ENCODE measurements at places on chromosomes 5 and 9.

- no peak for DNase-seq
Observed at GRCh38 chr5:174173766-174174165, 128.3 kb downstream of the NSG2 start.

DNA sequence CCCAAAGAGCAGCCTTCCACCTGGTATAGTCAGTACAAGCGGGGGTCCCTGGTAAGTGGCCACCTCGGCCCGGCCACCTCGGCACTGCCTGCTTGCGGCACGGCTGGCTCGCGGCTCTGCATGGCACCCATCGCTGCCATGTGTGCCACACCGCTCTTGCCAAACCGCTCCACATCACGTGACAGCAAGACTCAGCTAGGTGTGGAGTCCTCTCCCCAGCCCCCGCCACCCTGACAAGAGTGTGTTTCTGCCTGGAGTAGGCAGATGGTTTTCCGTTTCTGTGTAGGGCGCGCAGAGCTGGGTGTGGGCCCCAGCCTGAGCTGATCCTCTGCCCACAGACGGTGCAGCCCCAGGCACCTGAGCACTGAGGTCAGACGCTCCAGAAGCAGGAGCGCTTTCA lies 50.5 kb upstream of the FCN2 start:
- DNase-seq: no peak

DNA sequence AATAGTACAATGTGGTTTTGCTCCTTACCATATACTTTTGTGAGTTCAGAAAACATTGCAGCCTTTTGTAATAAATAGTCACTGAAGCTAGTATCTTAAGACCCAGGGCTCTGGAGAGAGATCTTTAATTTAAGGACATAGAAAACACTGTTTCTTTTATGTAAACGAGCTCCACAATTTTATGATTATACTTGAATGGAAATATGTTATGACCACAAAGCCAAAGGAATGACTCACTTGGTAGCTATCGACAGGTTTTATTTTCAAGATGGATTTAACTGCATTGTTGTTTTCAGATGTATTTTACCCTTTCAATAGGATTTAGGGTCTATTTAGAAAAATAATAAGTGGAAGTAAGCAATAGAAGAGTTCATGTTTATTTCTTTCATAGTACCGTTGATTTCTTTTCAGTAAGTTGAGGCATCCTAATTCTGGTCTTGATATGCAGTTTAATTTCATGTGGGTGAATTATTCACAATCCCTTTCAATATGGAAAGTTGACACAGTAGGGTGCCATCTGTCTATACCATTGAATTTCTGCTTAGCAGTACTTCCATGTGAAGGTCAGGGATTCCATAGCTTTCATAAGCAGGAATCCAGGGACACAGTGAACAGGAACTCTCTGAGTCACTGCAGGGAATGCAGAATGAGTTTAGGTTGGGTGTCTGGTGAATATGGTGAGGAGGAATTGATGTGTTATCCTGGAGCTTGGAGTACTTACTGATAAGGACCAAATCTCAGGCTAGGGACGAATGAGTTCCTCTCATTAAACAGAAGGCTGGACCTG lies 157.6 kb downstream of the CD180 start:
- DNase-seq: no peak

DNA sequence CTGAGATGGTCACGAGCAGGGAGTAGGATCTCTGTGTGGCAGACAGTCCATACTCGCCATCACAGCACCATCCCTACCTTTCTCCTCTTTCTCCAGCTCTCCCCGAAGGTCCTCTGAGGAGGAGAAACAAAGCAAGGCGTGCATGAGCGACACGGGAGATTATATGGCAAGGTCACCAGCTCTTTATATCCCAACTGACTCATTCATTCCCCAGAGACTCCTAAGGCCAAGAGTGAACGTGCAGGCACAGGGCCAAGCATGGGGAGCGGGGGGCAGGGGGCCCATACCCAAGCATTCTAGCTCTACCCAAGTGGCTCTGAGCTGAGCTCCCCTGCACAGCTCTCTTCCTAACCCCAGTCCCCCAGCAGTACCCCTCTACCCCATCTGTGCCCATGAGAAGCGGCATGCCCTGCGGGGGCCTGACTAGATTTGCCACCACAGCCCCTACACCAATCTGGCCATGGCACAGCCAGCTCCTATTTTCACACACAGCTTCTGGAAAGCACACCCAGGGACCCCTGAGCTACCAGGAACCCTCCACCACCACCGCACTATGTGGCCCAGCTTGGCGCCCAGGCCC lies 6.8 kb downstream of the TRIM7 start:
- no peak for DNase-seq

- DNase-seq: no peak
Observed at GRCh38 chr5:141513627-141514329, 24.9 kb downstream of the PCDHGC5 start.

DNA sequence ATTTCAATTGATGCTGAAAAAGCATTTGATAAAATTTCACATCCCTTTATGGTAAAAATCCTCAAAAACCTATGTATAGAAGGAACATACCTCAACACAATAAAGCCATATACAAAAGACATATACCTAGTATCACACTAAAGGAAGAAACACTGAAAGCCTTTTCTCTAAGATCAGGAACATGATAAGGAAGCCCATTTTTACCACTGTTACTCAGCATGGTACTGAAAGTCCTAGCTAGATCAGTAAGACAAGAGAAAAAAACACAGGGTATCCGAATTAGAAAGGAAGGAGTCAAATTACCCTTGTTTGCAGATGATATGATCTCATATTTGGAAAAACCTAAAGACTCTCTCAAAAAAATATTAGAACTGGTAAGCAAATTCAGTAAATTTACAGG lies 350.2 kb upstream of the PDE4D start:
- no peak for DNase-seq

DNA sequence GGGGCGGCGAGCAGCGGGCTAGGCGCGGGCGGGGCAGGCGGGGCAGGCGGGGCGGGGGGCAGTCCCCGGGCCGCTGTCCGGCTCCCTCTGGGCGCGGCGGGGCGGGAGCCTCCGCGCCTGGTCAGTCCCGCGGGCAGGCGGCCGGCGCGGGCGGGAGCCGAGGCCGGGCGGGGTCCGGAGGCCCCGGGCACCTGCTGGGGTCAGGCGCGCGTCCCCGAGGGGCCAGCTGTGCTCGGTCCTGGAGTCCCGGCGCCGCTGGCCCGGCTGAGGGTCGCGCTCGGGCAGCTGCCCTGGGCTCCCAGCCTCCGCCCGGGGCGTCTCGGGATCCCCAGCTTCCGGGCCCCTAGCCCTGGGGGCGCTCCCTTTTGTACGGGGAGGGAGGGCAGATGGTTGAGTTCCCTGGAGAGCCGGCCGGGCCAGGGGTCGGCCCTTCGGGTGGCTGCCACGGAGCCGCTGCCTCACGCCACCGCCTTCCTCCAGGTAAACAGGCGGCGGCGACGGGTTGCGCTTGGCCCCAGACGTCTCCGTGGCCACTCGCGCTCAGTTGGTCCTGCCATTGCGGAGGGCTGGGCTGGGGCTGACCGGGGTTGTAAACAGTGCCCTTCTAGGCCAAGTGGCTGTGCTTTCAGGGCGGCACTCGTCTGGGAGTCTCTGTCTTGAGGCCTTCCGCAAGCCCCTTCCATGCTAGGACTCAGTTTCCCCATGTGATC lies 473 bp downstream of the ZBTB34 start:
- no peak for DNase-seq

DNA sequence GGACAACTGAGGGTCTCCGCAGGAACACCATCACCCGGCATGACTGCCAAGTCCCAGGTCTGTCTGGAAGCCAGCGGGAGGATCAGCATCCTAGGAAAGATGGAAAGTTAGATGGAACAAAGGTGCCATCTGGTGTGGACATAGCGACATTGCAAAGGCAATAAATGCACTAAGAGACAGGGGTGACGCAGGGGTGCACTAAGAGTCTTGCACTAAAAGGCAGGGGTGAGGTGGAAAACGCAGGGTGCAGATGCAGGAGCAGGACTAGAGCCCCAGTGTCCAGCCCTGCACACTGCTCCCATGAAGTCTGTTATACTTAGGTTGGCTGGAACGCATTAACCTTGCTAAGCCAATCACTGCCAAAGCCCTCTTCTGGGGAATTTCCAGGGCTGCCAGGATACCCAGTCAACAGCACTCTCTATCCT lies 15.5 kb downstream of the ATOX1 start:
- DNase-seq: no peak

DNA sequence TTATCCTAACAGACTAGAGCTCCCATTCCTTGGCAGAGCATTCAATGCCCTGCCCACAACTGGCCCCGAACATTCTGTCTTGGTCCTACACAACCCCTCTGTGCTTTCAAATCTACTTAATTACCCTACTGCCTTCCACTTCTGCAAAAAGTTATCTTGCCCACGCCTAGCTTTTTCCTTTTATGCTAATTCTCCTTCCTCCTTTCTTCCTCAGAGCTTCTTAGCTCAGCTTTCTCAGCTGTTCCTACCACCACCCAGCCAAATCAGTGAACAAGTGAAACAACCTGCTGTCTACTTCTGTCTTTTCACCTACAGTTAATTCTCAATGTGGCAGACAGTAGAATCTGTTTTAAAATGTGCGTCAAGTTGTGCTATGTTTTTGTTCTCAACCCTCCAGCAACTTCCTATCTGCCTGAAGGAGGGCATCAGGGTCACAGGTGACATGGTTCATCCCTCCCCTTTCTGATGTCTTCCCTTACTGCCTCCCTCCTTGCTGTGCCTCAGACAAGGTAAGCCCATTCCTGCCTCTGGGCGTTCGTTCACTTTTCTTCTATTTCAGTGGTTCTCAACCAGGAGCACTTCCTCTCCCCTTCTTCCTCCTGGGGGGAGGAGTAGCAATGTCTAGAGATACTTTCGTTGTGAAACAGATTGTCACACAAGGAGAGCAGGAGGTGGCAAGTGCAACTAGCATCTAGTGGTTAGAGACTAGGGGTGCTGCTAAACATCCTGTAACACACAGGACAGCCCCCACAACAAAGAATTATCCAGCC lies 1.3 kb upstream of the REEP5 start:
- no peak for DNase-seq

DNA sequence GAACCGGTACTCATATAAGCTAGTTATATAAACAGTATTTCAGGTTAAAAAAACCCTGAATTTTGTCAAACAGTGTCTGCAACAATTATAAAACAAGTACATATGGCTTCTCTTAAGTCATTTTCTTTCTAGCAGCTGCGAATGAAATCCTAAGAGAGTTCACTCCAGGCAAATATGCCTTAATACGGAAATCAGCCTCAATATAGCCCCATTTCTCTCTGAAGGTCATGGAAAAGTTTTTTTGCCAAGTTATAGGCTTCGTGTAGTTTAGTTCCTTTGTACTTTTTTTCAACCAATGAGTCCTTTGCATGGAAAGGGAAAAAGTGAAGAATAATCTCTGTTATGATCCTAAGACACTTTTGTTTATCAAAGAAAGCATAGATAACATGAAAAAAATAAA lies 848.0 kb upstream of the ACO1 start:
- DNase-seq: no peak

GRCh38 chr9:17005056-17005823 lies 129.6 kb upstream of the CNTLN start:
- no peak for DNase-seq

Data from stimulated activated CD4-positive, alpha-beta T cell treated with anti-CD3 and anti-CD28 coated beads, Interleukin-15, amount 100 ng/mL, for 1 hour (primary cell).